HCT116 (cell line): ENCODE measurements at places on chromosomes 11 and 22. TPM values are rescaled to one million over a fixed set of nuclear protein-coding genes. Genes with fewer than 3 reads are reported as not detected.
A peak's percentile ranks its signal among the peaks of the same experiment; 100 is the strongest.

Gene CADM1
- 0.79 TPM for total RNA-seq

Gene SYT13
- total RNA-seq: 1.4 TPM

Gene CYB5R2
- 14.4 TPM for total RNA-seq

Gene HTR3B
- not detected for total RNA-seq

Gene OR2D2
- 0.20 TPM for total RNA-seq

Gene PKNOX2
- total RNA-seq: 0.20 TPM

Gene KCNQ1OT1
- total RNA-seq: 1.1 TPM

Gene KRTAP5-11
- total RNA-seq: not detected

Gene TRIM49
- not detected for total RNA-seq

Gene CACNA1I
- 0.15 TPM for total RNA-seq

Gene IMMP1L
- 38.5 TPM for total RNA-seq

Gene SPDYC
- 1.2 TPM for total RNA-seq

Gene DDX25
- 0.37 TPM for total RNA-seq

DNA sequence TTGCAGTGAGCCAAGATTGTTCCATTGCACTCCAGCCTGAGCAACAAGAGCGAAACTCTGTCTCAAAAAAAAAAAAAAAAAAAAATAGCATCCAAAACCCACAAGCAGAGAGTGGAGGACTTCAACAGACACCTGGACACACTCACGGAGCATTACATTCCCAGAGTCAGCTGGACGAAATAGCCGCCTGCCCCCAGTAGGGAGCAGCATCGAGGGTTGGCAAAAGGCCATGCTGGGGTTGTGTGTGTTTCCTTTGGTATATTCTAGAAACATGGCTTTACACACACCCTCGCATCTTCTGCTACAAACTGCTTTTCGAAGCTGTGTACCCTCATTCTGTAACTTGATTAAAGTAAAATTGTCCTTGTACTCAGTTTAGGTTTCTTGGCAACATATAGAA, 5.3 kb downstream of the ADA2 start:
- DNase-seq: peak; percentile 40

- DNase-seq: no peak
Measured at GRCh38 chr11:4025967-4026324, 68.7 kb upstream of the RRM1 start.

GRCh38 chr11:131928992-131929391, 558.6 kb downstream of the NTM start:
- DNase-seq: no peak

DNA sequence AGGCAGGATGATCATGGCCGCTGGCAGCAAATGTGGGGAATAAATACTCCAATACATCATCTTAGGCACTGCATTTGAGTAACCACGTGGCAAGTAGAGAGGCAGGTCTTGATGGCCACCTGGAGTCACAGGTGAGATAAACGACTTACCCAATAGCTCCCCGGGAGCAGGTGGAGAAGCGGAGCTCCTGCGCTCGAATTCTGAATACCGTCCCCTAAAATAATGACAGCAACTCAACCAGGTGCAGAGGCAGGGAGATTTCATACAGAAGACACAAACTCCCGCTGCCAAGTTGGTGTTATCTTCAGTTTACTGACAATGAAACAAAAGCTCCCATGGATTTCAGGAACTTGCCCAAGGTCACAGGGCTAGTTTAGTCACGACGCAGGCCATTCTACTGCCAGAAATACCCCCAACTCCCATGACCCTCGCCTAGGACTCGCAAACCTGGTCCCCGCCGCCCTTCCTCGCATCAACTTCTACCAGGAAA, 437 bp downstream of the SLC43A3 start:
- no peak for DNase-seq

- no peak for DNase-seq
Measured at GRCh38 chr22:46752988-46753310, 9.5 kb upstream of the TBC1D22A start.

- no peak for DNase-seq
Measured at GRCh38 chr11:124329787-124330478, 9.9 kb upstream of the OR8D2 start.

DNA sequence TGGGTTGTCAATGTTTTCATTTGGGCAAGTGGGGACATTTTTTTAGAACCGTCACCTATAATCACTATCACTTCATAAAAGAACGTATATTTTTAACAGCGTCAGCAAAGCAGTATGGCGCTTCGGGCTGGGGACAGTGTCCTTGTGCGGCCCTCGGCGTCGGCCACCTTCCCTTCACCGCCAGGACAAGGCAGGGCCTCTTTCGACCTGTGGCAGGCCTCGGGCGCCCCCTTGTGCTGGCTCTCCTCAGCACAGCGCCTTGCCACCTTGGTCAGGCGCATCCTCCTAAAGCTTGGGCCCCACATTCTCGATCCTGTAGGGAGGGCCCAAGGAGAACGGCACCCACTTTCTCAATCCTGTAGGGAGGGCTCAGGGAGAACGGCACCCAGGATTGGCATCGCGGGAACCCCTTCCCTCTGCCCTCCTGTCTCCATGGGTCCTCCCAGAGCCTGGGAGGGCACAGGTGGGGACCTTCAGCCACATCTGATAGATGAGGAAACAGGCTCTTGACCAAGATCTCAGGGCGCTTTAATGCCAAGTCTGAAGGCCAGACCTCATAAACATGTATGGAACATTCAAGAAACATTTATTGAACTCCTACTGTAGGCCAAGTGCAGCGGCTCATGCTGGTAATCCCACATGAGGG, 11.5 kb upstream of the FADD start:
- peak; percentile 62 for DNase-seq

GRCh38 chr22:20093418-20094196, 13.6 kb downstream of the DGCR8 start:
- no peak for DNase-seq

- no peak for DNase-seq
Measured at GRCh38 chr22:28819253-28820096, 19.1 kb upstream of the XBP1 start.

DNA sequence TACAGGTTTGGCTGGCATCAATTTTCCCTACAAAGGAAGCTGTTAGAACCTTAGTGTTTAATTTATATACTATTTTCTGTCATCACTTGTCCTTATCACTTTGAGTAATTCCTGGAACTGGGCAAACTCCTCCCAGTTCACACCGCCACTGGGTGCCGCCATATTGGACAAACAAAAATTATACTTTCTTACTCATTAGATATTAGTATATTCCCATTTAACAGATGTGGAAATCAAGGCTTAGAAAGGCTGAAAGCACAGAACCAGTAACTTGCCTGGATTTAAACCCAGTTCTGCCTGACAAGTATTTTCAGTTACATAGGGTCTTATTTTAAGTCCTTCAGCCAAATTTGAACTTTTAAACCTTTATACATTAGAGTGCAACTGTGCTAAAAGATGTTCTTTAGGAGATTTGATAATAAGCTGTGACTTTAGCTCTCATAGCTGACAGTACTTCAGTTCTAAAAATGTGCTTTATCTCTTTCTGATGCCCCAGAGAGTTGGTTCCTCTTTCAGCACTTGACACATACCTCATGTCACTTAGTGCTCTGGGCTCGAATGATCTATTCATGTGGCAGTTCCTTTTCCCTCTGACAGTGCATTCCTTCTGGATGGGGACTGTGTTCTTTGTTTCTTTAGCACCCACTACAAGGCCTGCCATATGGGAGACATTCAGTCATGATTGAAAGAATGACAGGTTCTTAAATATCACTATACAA, 25.4 kb downstream of the COA4 start:
- no peak for DNase-seq
